Fibroblast of lung (primary cell): ENCODE measurements at places on chromosomes 12 and 14. TPM values are rescaled to one million over a fixed set of nuclear protein-coding genes. Genes with fewer than 3 reads are reported as not detected.

The SCN8A gene
- 8.5 and 12.8 TPM in 2 replicates for polyA plus RNA-seq

The RND1 gene
- 0.08 and 0.12 TPM in 2 replicates for polyA plus RNA-seq

GRCh38 chr14:104219731-104220214, 81.4 kb downstream of the KIF26A start:
- DNase-seq: no peak

GRCh38 chr12:47111392-47111778, 31.6 kb upstream of the AMIGO2 start:
- DNase-seq: no peak

DNA sequence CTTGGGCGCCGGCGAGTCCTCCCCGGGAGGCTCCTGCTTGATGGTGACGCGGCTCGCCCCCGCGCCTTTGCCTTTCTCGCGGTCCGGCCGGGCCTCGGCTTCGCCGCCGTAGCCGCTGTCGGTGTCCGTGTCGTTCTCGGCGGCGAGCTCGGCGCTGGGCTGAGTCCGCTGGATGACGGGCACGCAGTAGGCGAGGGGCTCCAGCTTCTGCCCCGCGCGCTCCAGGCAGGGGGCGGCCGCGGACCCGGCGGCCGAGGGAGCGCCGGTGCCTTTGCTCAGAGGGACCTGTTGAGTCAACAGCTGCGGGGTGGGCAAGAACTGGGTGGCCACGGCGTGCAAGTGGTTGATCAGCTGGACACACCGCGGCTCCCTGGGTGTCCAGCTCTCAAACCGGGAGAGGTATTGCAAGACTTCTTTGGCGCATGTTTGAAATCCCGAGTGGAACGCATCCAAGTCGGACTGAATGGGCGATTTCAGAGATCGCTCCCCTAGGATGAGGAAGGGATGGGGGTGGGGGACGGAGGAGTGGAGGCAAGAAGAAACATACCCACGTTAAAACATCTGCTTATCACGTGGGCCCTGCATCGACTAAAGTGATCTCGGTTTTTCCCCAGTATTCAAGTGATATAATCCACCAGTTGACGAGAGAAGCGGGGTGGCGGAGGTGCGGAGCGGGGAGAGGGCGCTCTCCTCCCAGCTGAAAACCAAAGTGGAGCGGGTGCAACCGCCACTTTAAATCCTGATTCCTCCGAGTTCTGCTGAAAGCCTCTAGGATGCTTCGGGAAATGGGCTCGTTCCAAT, 2.0 kb downstream of the BHLHE41 start:
- DNase-seq: peak; percentile 79

DNA sequence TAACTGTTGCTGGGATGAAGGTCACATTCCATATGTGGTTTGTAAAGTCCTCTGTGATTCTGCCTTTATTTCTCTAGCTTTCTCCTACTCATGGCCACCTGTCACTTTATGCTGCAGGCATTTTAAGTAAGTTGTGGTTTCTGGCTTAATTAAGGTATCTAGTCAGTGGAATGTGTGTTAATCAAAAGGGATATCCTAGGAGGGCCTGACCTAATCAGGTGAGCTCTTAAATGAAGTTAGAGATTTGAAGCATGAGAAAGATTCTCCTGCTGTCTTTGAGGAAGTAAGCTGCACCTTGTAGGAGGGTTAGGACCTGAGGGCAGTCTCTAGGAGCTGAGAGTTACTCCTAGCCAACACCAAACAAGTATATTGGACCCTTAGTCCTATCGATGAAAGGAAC, 90.3 kb downstream of the ETNK1 start:
- DNase-seq: no peak

- DNase-seq: no peak
Measured at GRCh38 chr12:100897240-100897639, 102.7 kb downstream of the ANO4 start.

DNA sequence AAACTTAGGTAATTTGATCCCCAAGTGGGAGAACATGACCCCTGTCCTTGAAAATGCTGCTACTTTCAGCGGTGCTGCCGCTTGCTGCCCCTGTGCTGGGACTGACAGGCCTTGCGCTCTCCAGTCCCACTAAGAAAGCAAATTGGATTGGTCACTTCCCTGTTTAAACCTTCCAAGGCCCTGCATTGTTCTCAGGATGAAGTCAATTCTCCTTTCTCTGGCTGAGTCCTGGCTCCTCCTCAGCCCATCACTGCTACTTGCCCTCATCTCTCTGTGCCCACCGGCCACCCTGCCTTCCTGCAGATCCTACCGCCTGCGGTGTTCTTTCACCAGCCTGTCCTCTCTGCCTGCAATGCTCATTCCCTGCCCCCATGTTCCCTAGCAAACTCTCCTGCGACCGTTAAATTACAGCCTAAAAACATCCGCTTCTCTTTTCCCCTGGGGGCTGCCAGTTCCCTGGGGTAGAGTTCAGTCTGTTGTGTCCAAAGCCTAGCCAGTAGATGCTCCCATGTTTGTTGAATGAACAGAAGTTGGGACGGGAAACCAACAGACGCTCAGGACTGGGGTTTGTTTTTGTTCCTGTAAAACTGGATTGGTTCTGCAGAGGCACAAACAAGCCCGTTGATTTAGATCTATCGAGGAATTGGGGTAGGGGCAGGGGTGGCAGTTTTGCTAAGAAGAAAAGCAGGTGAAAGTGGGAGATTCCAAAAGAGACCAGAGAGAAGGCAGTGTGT, 127.3 kb upstream of the HIF1A start:
- no peak for DNase-seq
